ENCODE measurements at places on chromosomes 2 and 18.

DNA sequence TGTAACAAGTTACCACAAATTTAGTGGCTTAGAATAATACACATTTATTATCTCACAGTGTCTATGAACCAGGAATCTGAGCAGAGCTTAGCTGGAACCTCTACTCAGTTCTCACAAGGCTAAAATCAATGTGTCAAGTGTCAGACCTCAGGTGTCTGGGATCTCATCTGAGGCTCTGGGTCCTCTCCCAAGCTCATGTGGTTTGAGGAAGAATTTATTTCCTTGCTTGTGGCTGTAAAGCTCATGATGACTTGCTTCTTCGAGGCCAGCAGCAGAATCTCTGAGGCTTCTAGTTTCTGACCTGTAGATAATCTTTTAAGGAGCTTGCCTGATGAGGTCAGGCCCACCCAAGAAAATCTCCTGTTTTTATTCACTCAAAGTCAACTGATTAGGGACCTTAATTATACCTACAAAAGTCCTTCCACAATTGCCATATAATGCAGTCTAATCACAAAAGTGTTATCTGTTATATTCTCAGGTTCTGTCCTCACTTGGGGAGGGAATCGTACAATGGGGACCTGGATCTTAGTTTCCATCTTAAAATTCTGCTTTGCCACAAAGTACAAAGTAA is 14.3 kb downstream of the NCKAP5 start:
- DNase-seq = no peak

DNA sequence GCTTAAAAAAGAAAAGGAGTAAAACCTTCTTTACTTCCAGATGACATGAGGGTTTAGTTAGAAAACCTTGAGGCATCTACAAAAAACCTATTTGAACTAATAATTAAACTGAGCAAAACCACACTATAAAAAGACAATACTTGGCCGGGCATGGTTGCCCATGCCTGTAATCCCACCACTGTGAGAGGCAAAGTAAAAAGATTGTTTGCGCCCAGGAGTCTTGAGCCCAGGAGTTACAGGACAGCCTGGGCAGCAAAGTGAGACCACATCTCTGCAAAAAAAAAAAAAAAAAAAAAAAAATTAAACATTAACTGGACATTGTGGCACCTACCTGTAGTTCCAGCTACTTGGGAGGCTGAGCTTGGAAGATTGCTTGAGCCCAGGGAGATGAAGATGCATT is 502.8 kb upstream of the LRRTM4 start:
- no peak for DNase-seq

GRCh38 chr2:234211797-234212196 is 161.3 kb downstream of the SPP2 start:
- no peak for DNase-seq

GRCh38 chr2:130726614-130727180 is 2.2 kb upstream of the GPR148 start:
- DNase-seq = no peak

DNA sequence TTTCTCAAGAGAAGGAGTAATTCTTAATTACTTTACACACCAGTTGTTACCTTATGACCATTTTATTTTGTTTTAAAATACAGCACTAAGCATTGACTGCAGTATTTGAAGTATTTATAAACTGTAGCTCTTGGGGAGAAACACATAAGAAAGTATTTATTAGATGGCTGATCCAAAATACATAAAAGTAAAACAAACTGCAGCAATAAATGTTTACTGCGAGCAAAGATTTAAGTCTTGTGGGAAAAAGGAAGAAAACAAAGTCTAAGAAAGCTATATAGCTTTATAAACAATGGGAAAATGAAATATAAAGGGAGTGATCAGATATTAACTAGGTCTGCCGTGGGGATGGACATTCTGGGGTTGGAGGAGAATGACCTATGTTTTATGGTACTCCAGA is 347.2 kb upstream of the ZC3H15 start:
- DNase-seq = no peak

GRCh38 chr2:128603411-128603924 is 284.8 kb upstream of the HS6ST1 start:
- DNase-seq = no peak

DNA sequence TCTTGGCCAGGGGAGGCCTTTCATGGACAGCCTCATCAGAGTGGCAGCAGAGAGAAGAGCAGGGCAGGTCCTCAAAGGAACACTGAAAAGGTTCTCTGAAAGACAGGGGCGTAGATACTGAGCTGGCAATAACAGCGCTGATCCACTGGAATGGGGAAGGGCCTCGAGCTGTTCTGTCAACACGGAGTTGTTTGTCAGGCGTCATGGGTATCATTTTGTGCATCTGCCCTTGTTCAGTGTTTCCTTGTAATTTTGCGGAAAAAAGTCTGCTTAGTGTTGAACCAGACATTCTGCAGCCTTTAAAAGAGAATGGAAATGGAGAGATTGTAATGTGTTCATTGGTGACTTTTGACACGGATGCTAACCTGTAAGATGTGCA is 21.5 kb downstream of the AGAP1 start:
- no peak for DNase-seq

- no peak for DNase-seq
Observed at GRCh38 chr2:229153267-229153666, 117.8 kb downstream of the PID1 start.

GRCh38 chr2:168179592-168179991 is 67.8 kb downstream of the STK39 start:
- DNase-seq = no peak

DNA sequence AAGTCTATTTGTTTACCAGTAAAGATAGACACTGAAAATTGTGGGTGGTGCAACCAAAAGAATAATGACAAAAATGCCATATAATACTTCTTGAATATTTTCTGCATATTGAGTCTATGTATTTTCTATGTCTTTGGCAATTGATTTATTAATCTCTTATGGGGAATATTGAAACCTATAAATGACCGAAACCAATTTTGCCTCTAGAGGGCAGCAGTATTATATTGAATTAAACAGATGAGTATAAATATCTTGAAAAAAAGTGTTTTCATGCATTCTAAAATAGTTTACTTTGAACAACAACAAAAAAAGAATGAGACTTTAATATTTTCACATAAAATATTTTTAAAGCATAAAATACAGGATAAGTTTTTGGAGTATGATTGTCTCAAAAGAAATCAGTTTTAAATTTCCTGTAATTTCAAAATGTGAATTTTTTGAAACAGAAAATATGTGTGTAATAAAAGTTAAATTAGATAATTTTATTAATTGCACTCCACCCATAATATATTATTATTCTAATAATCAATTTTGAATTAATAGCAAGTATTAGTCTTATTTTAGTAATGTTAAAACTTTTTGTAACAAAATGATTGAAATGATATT is 49.9 kb upstream of the CALCRL start:
- DNase-seq = no peak

DNA sequence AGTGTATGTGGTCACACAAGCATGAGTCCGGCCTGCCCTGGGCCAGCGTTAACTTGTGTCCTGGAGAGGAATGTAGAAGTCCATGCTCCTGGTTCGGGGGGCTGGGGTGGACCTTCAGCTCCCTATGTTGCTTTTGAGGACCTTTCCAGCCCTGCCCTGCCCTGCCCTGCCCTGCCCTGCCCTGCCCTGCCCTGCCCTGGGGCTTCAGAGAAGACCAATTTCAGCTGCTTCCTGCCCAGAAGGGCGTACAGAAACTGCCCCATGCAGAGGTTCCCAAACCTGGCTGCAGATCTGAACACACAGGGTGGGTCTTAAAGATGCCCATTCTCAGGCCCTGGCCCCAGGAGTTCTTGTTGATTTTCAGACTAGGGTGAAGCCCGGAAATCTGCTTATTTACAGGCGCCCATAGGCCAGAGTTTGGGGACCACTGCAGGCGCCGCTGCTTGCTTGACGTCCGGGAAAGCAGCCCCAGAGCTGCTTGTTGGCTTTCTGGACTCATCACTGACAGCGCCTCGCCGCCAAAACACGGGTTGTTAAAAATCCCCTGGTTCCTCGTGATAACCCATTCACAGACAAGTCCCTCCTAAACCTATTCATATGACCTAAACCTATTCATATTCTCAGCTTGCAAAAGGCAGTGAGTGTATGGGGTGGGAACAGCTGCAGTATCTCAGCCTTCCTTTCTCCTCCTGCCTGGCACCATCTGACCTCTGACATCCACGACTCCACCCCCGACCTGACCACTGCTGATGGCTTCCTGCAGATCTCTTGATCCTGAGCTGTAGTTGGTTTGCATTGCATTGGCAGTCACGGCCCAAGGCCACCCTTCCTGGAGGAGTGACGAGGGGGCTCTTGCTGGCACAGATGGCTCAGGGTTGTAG is 198.3 kb downstream of the GLI2 start:
- no peak for DNase-seq

DNA sequence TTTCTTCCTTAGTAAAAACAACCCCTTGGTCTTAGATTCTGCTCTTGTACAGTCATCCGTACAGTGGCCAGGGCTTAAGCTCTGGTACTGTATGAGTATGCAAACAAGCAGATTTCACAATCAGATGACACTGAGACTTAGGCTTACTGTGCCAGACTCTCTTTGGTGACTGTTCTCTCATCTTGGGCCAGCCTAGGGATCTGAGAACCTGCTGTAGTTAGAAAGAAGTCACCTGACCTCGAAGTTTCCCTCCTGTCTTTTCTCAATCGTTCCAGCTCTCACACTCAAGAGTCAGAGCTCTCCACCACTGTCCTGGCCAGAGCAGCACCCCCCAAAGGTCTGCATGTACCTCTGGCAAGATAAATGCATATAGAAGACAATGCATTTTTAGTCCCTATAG is 63.2 kb downstream of the ZEB2 start:
- no peak for DNase-seq

- no peak for DNase-seq
Observed at GRCh38 chr2:67945056-67945455, 117.7 kb downstream of the C1D start.

GRCh38 chr2:151922845-151923666 is 94.8 kb upstream of the ARL5A start:
- no peak for DNase-seq

GRCh38 chr2:241678784-241679540 is 7.7 kb downstream of the DTYMK start:
- DNase-seq = no peak

- DNase-seq = no peak
Observed at GRCh38 chr18:54911551-54911950, 47.7 kb downstream of the CCDC68 start.

- no peak for DNase-seq
Observed at GRCh38 chr2:19857806-19858205, 44.0 kb downstream of the TTC32 start.

DNA sequence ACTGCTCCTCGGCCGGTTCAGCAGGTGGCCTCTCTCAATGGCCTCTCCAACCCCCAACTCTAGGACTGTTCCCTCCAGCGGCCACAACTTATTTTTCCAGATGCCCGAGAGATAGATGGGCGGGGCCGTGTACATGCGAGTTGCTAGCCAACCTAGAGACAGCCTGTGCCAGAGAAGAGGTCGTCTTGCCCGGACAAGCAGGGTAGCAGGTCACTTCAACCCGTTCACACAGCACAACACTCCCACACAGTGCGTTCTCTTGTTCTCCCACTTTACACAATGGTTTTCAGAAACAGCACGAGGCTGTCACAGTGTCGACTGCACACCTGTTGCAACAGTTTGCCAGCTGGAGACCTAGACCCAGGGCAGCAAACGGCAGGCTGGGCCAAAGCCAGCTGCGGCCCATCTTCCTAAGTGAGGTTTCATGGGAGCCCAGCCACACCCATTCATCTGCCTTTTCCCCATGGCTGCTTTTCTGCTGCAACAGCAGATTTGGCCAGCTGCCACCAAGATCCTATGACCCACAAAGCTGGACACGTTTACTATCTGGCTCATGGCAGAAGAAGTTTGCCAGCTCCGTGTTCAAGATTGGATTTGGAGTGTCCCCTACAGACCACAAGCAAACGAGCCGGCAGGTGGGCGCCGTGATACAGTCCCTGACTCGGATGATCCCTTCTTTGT is 7.3 kb upstream of the PRLH start:
- no peak for DNase-seq

- no peak for DNase-seq
Observed at GRCh38 chr18:10437837-10438236, 16.6 kb upstream of the APCDD1 start.

GRCh38 chr18:73245345-73245744 is 377.6 kb upstream of the NETO1 start:
- DNase-seq = no peak

GRCh38 chr2:122523143-122523542 is 767.7 kb downstream of the TSN start:
- DNase-seq = no peak

- DNase-seq = no peak
Observed at GRCh38 chr18:76892832-76893231, 70.5 kb downstream of the ZNF236 start.

- DNase-seq = no peak
Observed at GRCh38 chr2:183148955-183149354, 24.7 kb downstream of the NUP35 start.

- DNase-seq = no peak
Observed at GRCh38 chr2:60678551-60678950, 77.5 kb upstream of the PAPOLG start.

GRCh38 chr2:27117995-27118524 is 868 bp downstream of the CGREF1 start:
- no peak for DNase-seq

DNA sequence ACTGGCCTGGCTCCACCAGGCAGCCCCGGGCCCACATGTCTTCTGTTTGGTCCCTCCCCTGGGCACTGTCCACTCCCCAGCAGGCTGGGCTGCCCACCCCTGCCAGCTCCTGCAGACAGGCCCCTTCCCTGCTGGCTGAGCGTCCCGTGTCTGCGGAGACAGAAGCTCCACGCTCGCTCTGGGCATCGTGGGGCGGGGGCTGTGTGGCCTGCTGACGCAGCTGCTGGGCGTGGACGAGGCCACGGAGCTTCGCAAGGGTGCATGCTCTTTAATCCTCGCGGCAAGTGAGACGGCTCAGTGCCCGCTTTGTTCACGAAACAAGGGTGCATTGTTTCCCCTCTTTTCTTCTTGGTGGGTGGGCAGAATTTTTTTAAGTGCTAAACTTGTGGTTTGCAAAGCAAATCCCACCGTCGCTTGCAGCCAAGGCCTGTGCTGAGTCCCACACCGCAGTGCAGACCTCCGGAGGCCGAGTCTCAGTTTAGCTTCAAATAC is 132.8 kb upstream of the CTDP1 start:
- DNase-seq = no peak

DNA sequence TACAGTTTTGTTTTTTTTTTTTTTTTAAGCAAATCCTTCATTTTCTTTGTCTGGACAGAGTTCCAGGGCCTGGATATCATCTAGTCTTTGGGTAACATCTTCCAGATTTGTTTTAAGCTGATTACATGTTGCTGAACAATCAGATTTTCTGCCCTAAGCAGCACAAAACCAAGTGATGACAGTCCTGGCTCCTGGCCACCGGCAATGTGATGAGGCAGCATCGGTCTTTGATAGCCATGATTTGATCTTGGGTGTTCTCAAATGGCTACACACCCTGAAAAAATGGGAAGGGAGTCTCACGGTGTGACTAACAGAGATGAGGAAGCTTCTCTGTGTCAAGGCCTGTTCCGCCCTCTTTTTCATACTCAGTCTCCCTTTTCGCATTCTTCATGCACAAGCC is 708.6 kb upstream of the ZEB2 start:
- DNase-seq = no peak

- no peak for DNase-seq
Observed at GRCh38 chr18:35835833-35836232, 136.6 kb upstream of the RMP24 start.

Measured in activated naive CD8-positive, alpha-beta T cell treated with anti-CD3 and anti-CD28 coated beads, Interleukin-2, amount 50 U/mL, for 16 hours (primary cell).